ENCODE measurements at places on chromosomes 4 and X. TPM values are rescaled to one million over a fixed set of nuclear protein-coding genes. Genes with fewer than 3 reads are reported as not detected.

Gene KCNIP4
- total RNA-seq: not detected

Gene NIPAL1
- total RNA-seq: 3.0 TPM

Gene PCDH18
- not detected for total RNA-seq

Gene CLDN34
- not detected for total RNA-seq

Gene CFP
- total RNA-seq: 0.54 TPM

Gene GAGE12J
- total RNA-seq: not detected

Gene PYURF
- 42.7 TPM for total RNA-seq

Gene ABCB7
- 59.3 TPM for total RNA-seq

Gene SOD3
- not detected for total RNA-seq

Gene CSAG3
- not detected for total RNA-seq

Gene AR
- 0.25 TPM for total RNA-seq

Gene GLRA2
- total RNA-seq: not detected

Gene UNC5C
- total RNA-seq: not detected

Gene LRCH2
- not detected for total RNA-seq

Gene PHOX2B
- not detected for total RNA-seq

Gene PLK4
- 31.2 TPM for total RNA-seq

Gene EIF1AX
- total RNA-seq: 32.8 TPM

Gene SPIN4
- 8.0 TPM for total RNA-seq

Gene XK
- 0.04 TPM for total RNA-seq

Gene RHOXF2
- total RNA-seq: not detected

Gene RPS6KA3
- 22.8 TPM for total RNA-seq

Gene PDLIM3
- not detected for total RNA-seq

Gene C4orf50
- total RNA-seq: 0.32 TPM

Gene SLC26A1
- total RNA-seq: not detected

Gene PRR32
- not detected for total RNA-seq

Gene TBX22
- not detected for total RNA-seq

All from Karpas-422 (cell line).